ENCODE measurements at places on chromosomes 16 and 17.

- DNase-seq, result no peak
Measured at GRCh38 chr17:82565551-82565950, 46.0 kb downstream of the FOXK2 start.

DNA sequence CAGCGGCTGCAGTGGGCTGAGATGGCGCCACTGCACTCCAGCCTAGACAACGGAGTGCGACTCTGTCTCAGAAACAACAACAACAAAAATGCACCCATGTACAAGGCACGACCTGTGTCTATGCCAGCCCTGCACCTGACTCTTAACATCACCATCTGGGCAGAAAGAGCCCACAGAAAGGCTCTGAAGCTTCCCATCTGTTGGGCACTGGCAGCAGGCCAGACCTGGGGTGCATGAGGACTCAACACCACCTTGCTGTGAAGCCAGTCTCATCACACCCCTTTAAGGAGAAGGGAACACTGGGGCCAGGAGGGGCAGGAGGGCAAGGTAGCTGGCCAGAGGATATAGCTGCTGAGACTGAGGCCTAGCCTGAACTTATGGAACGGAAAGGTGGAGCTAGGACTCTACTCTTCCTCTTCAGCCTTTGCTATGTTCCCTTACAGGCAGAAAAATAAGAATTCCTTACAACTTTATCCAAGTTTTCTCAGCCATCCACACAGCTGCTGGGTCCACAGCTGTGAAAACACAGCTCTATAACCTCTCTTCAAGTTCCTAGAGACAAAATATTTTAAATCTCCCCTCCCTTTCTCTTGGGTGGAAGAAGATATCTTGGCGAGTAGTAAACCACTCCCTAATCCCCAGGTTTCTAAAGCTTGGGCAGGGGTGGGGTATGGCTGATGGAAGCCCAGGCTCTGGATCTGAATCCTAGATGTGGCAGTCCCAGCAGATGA is 2.8 kb downstream of the ELOB start:
- no peak for DNase-seq

DNA sequence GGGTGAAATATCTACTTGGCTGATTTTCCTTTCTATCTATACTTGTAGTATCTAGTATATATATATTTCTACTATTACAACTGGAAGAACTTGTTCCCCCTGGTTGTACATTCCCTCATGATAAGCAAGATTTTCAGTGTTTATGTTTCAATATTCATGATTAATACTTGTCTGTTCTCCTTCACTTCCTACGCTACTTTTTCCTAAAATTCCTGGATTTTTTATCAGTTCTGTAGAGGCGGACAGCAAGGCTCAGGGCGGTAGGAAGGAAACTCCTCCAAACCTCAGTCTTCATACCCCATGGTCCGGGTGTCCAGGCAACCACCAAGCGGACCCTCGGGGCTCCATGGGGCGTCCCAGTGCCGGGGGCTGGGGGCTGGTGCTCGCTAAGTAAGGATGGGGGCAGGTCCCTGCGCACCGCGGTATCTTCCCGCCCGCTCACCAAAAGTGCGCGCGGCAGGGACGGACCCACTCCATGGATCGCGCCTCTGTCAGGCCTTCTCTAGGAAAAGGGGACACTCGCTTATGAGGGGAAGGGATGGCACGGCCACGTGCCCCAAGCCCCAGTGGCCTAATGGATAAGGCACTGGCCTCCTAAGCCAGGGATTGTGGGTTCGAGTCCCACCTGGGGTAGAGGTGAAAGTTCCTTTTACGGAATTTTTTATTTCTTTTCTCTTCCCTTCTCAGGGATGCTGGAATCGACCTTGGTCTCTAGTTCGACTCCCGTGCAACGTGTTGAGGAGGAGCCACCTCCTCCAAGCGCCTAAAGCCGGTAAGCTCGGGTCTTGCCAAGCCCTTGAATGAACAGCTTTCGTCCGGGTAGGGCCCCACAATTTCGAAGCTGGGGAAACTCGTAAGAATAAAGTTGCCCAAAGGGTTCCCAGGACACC is 13.2 kb downstream of the ATP5PD start:
- DNase-seq, result peak; percentile 59

- no peak for DNase-seq
Measured at GRCh38 chr17:69961501-69962145, 113.4 kb upstream of the KCNJ16 start.

- DNase-seq, result no peak
Measured at GRCh38 chr17:81400154-81400977, 5.1 kb downstream of the BAHCC1 start.

DNA sequence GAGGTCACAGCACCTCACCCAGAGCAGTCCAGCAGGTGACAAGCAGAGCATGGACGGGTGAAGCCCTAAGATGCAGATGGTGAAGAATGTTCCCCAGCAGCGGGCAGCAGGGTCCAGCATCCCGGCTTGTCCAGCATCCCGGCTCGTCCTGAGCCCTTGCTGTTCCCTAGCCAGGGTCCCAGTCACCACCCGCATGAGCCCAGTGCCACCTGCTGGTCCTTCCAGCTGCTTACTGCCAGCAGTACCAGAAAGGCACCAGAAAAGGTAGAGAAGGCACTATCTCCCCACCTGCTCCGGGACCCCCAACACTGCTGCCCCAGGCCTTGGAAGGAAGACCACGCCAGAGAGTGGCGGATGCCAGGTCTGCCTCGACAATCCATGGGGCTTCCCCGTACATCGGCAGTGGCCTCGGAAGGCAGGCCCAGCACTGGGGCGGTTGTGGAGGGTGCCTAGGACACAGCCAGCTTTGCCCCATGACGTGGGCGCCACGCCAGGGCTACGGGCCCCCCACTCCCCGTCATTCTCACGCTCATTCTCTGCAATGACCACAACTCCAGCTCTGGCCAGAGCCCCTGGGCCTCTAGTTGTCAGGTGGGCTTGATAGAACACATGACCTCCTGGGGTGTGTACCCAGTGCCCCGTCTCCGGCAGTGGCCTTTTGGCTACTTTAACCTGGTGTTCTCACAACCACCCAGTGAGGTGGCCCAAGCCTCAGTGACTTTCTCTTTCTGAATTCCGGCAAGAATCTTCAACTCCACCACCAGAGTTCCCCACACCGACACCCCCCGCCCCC is 1.4 kb downstream of the CENPX start:
- no peak for DNase-seq

DNA sequence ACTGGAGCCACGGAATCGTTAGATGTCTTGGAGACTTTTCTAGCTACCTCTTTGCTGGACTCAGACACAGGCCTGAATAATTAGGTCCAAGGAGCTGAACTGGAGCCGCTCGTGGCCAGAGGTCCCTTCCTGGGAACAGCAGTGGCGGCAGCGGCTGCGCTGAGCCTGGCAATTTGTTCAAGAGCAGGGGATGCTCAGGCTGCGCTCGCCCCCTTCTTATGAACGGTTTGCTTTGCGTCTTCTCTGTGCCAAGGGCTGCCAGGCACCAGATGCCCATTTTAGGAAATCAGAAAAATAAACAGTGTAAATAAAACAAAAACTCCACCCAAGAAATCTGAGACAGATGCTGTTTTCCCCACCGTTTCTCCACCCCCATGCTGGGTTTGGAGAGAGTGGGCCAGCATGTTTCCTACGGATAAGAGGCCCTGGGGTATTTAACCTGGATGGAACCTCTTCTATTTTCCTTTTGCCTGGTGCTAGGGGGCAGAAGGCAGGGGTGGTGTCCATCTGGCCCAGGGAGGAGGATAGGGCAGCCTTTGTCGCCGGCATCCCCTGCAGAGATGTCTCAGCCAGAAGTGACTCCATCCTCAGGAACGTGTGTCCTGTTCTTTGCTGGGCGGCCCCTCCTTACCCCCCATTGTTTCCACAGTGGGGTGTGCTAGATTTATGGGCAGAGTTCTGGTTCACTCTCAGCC is 163.4 kb downstream of the SEC14L1 start:
- no peak for DNase-seq

- DNase-seq, result no peak
Measured at GRCh38 chr17:56325313-56326000, 172.2 kb downstream of the ANKFN1 start.

DNA sequence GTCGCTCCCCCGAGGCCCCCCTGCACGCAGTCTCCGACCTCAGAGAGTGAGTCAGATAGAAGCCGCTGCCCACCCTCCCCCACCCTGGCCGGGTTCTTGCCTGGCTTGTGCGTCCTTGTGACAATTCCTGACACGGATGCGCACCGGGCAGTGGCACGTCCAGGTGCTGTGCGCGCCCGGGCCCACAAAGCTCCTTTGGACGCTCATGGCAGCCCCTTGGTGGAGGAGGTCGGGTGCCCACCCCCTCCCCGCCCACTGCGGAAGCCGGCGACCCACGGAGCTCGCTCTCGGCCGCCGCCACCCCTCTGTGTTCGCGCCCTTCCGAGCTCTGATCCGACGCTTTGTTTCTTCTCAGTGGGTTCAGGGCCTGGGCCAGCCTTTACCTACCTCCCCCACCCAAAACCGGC is 662 bp upstream of the TUBB3 start:
- no peak for DNase-seq

DNA sequence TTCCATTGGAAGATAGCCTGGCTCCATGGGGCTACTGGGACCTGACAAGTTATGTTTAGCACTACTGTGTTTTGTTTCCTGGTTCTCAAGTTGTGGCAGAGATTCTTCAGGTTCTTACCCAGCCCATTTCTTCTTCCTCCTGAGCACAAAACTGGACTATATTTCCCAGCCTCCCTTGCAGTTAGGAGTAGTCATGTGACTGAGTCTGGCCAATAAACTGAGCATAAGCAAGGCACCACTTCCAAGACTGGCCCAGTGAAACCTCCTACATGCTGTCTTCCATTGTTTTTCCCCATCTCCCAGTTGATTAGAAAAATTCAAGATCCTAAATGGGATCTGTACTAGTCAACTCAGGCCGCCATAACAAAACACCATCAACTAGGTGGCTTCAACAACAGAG is 28.2 kb upstream of the RBBP6 start:
- no peak for DNase-seq

- no peak for DNase-seq
Measured at GRCh38 chr17:65220732-65221131, 83.6 kb downstream of the RGS9 start.

DNA sequence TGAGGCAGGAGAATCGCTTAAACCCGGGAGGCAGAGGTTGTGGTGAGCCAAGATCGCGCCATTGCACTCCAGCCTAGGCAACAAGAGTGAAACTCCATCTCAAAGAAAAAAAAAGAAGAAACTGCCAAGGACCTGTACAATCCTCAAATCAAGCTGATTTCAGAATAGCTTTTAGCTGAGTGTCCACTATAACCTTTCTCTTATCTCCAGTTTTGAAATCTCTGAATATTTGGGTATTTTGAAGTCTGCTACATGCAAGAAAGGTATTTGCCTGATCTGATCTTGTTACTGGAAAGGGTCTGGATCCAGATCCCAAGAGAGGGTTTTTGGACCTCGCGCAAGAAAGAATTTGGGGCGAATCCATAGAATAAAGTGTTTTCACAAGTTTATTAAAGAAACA is 19.1 kb upstream of the ARL2BP start:
- no peak for DNase-seq

GRCh38 chr16:9151074-9151473 is 59.6 kb downstream of the HAPSTR1 start:
- DNase-seq, result no peak

- DNase-seq, result no peak
Measured at GRCh38 chr17:29155966-29156338, 24.2 kb downstream of the MYO18A start.

DNA sequence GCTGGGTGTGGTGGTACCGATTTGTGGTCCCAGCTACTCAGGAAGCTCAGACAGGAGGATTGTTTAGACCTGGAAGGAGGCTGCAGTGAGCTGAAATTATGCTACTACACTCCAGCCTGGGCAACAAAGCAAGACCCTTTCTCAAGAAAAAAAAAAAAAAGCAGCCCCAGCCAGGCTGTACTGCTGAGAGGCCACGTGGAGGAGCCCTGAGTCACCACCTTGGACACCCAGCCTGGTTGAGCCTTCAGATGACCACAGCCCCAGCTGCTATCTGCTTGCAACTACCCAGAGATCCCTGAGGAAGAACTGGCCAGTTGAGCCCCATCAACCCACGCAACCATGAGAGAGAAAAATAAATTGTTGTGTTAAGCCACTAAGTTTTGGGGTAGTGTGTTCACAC is 23.6 kb upstream of the GPRC5C start:
- no peak for DNase-seq

DNA sequence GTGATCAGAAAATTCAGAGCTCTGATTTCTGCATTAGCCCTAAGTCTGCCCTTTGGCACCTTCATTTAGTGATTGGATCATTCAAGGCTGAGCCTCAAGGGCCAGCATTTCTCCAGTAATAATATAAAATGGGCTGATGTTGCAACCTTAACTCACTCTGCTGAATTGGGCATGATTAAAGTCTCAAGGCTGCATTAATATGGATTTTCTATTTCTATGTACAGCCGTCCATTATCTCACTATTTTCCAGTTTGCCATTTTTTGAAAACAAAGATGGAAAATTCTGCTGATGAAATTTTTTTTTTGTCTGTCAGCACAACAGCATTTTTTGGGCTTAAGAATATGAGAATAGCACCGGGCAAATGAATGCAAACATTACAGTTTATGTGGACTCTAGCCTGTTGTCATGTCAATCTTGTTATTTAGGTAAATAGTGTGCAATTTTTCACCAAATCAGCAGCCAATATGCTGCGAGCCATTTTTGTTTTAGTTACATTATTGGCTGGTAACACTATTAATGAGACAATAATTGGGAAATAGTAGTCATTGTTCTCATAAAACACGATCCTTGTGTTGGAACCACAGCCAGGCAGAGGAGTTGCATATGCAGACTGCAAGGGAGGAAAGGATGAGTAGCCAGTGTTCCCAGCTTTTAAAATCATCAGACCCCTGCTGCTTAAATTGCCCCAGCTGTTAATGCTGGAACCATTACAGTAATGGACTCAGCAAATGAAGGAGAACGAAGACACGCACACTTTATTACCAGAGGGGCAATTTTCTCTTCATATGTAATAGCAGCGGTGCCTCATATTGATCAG is 10.5 kb downstream of the FTO start:
- DNase-seq, result no peak

- no peak for DNase-seq
Measured at GRCh38 chr17:17700251-17700969, 19.2 kb downstream of the RAI1 start.

DNA sequence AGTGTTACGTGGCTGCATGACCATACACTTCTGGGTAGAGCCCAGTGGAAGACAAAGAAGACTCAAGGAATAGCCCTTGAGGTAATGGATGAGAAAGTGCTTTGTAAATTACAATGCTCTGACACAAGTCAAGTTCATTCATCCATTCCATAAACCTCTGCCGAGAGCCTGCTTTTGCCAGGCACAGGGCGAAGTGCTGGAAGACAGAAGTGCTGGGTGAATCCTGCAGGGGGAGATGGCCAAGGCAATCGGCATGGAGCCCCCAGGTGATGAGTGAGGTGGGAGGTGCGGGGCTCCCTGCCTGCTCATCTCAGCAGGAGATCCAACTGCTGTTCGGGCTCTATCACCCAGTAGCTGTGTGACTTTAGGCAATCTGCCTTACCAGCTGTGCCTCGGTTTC is 2.8 kb upstream of the SOCS3 start:
- DNase-seq, result no peak

GRCh38 chr17:61406537-61406845 is 6.8 kb downstream of the TBX2 start:
- no peak for DNase-seq

- DNase-seq, result no peak
Measured at GRCh38 chr17:65531256-65532100, 30.0 kb downstream of the AXIN2 start.

Data from stimulated activated CD4-positive, alpha-beta T cell treated with anti-CD3 and anti-CD28 coated beads, Interleukin-1b, Interleukin-23, amount 100 ng/mL, for 1 hour (primary cell).